Right cardiac atrium (tissue), 5 donors: ENCODE measurements at places on chromosomes 6 and 20. TPM values are rescaled to one million over a fixed set of nuclear protein-coding genes. Genes with fewer than 3 reads are reported as not detected.

Gene MYH7B
- 125 TPM for polyA plus RNA-seq

Gene DOK5
- polyA plus RNA-seq, result 12.9 TPM

Gene GABRR1
- not detected for polyA plus RNA-seq

- DNase-seq, result no peak
Observed at GRCh38 chr20:37389241-37389747, 43.4 kb downstream of the SRC start.

- no peak for DNase-seq
Observed at GRCh38 chr6:168507297-168507696, 66.3 kb downstream of the SMOC2 start.

GRCh38 chr20:58028123-58028522, 200.3 kb downstream of the ANKRD60 start:
- no peak for DNase-seq
